ENCODE measurements at places on chromosomes 7 and 10. TPM values are rescaled to one million over a fixed set of nuclear protein-coding genes. Genes with fewer than 3 reads are reported as not detected.

DNA sequence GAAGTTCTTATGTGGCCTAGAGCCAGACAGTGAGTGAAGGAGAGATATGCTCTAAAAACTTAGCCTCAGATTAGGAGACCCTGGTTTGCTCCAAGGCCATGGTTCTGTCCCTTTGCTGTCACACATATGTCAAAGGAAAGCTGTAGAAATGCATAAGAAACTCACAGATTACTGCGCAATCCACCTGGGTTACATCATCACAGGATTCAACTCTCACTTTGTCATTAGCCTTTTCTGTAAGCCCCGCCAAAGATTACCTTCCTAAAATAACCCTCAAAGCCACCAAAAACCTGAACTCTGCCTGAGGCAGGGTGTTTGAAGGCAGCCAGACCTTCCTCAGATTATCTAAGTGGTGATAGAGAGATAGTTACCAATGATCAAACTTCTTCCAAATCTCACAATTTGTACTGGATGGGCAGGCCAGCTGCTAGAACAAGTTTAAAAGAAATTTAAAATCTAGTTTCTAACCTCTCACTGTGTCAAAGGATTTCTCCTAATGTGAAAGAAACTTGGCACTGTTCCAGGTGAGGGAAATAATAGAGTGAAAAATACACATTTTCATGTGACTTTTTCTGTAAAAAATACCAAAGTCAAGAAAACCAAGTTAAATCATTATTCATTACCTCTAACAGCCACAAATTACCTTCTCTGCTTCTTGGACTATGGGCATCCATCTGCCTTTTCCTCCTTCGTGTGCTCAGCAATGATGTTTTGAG, 567.2 kb downstream of the SUGCT start:
- DNase-seq, result no peak

DNA sequence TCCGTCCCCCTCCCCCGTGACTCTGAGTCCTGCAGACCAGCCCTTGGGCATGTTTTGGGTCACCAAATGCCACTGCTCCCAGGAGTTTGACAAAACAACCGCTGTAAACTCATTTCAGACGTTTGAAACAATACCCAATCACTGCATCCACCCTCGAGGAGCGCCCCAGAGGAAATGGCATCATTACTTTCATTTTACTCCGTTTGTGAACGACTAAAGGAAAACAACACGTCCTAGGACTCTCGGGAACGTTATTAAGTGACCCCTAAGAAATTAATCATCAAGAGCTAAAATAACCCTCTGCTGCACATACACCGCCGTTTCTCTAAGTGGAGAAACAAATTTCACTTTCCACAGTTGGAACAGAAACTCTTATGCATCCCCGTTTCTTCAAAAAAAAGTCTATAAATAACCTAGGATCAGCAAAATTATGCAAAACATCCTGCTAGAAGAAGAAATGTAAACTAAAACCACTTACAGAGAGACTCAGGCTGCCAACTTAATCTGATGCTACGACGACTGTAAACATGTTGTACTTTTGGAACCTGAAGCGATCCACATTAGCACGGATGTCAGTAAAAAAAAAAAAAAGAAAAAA, 109.9 kb upstream of the EFCAB10 start:
- DNase-seq, result peak; percentile 35

- DNase-seq, result no peak
Observed at GRCh38 chr10:30467651-30468338, 33.8 kb downstream of the MAP3K8 start.

DNA sequence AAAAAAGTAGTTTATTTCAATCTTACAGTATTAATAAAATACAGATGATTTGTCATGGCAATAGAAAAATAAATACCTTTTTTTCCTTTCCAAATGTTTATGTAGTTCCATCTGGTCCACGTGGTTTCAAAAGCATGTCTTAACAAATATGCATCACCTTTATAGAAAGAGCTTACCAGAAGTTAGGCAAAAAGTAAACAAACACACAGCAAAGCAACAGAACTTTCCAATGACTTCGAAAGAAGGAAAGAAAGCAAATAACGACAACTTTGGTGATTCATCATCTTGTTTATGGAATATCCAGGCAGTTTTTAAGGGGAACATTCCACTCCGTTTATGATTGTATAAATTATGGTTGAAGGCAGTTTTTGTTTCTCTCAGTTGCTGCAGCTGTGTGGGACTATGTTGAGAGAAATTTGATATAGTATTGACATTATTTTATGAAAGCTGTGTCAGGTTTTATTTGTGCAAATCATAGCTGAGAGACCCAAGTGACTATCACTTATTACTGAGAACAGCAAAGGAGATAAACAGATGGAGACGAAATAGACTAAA, 203.1 kb downstream of the CDC14C start:
- peak; percentile 34 for DNase-seq

DNA sequence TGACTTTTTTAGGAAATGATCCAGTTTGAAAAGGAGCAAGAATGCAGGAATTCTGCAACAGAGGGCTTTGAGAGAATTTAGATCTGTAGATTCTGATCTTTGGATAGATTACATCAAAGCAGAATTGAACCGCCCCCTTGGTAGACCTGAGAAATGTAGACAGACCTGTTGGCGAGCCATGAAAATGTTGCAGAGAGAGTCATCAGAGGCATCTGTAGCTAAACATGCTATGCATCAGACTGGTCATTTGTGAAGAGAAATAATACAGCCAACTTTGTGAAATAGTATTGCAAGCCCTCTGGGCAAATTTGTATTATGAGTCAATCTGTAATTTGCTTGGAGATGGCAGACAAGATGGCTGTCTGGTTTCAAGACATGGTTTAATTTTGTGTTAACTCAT, 4.3 kb upstream of the C1GALT1 start:
- DNase-seq, result peak; percentile 89

DNA sequence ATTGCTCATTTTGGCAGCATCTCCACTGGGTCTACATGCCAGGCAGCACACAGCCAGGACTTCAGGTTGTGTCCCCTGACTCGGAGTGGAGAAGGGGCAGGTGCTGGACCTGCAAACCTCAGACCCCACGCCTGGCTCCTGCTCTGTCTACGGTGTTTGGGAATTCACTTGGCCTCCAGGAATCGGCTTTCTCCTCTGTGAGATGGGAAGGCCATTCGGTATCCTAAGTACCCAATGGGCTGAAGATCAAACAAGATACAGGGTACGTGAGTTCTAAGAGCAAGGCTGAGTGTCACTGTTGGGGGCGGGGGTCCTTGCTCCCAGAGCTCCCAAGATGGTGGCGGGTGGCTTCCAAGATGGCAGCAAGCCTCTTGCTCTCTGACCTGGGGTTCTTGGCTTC, 73.2 kb upstream of the EN2 start:
- DNase-seq, result no peak

GRCh38 chr7:1257221-1257620, 24.5 kb downstream of the UNCX start:
- no peak for DNase-seq

Gene MDFIC
- total RNA-seq, result 31.6 TPM

GRCh38 chr10:65313406-65313805, 1612.4 kb upstream of the LRRTM3 start:
- peak; percentile 82 for DNase-seq

GRCh38 chr7:66207540-66207939, 2.4 kb downstream of the TPST1 start:
- DNase-seq, result no peak

DNA sequence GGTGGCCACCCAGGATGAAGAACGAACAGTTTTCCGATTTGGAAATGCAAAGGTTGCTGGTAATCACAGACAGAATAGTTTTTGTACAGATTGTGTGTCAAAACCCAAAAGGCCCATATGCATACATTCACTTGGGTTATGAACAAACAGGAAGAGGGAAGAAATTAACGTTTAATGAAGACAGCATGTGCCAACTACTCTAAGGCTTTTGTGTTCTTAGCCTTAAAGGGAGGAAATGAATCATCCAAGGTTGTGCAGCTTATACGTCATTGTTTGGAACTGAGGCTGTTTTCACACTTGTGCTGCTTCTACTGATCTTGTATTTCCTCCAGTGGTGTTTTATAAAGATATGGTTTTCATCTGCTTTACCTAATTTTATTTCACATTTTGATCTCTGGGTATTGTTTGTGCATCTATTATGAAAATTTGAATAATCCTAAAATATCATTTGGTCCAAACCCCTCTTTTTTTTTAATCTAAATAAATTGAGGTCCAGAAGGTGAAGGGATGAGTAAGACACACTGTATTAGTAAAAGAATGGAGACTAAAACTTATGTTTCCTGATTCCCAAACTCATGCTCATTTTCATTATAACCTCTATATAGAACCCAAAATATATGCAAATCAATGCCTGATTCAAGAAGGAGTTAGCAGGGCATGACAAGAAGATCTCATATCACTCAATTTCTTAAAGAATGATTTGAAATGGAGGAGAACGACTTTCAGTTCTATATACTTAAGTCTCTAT, 373.1 kb downstream of the THSD7A start:
- peak; percentile 67 for DNase-seq

DNA sequence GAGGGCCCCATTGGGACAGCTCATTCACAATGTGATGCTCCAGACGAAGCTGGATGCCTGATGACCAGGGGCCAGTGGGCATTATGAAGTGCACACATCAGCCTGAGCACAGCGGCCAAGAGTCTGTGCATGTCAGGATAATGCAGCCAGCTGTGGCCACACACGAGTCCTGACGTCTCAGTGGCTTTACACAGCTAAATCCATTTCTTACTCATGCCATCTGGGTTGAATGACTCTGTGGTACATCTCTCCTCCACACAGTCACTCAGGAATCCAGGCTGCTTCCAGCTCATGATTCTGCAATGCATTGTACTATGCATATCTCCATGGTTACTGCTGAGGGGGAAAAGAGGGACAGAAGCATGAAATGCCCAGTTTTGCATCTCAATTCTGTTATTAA, 123.6 kb downstream of the PRLHR start:
- no peak for DNase-seq

DNA sequence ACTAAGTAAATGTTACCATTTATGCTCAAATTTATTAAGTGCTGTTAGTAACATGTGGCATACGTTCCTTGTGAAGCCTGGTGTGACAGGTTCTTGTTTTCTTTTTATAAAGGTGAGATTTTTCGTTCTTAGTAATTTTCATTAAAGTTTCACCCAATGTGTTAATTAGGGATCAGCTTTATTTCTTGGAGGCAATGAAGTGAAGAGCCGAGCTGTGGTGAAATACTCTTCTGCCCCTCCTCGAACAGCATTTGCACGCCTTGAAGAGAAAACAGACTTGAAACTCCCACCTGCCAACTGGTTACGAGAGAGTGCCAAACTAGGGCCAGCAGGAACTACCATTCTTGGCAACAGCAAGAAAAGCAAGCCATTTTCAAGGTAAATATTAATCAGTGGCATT, 1.5 kb downstream of the EDRF1 start:
- DNase-seq, result no peak

- no peak for DNase-seq
Observed at GRCh38 chr7:26319636-26320035, 28.0 kb downstream of the SNX10 start.

- no peak for DNase-seq
Observed at GRCh38 chr10:29142516-29143314, 146.2 kb upstream of the LYZL1 start.

DNA sequence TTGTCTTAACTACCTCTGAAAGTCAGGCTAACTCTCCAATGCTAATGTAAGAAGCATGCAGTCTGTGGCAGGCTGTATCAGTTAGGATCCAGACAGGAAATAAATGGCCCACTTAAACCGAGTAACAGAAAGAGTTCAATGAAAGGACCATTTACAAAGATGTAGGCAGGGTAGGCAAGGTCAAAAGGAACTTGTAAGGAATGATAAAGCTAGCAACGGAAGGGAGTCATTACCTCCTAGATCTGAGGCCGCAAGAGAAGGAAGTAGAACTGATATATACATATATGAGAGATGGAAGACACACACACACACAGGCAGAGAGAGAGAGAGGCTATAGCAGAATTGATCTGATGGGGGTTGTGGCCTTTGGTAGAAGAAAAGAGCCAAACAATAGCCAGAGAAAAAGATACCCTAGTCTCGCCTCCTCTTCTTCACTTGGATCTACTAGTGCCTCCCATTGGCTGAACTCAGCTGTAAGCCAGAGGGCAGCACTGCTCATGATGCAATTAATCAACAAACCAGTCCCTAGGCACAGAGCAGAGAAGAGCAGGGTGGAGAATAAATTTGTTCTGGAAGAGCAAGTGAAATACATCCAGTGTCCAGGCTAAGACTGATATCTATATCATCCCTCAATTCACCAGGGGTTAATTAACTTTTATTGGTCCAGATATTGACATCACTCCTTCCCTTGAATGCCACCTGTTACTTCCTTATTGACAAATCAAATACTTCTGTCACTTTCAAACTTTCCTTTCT, 91.2 kb downstream of the LSMEM1 start:
- peak; percentile 8 for DNase-seq

Gene KEL
- total RNA-seq, result not detected

- peak; percentile 93 for DNase-seq
Observed at GRCh38 chr7:155962191-155962967, 150.1 kb upstream of the SHH start.

DNA sequence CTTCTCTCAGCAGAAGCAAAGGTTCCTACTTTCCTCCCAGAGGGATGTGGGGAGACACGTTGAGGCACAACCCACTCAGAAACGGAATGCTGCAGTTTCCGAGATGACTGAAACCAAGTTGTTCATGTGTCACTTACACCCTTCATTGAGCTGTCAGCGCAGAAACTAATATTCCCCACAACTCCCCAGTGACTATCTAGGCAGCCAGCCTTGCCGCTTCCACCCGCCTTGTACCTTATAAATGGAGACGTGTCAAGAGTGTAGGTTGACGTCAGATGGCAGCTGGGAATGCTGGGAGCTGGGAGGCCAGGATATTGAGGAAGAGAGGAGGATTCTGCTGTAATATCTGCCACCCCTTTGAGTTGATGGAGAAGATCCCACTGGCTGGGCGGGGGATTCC, 15.1 kb downstream of the GPR26 start:
- no peak for DNase-seq

GRCh38 chr7:12581897-12582296, 11.4 kb downstream of the SCIN start:
- no peak for DNase-seq

- no peak for DNase-seq
Observed at GRCh38 chr7:121633186-121633585, 237.1 kb upstream of the FAM3C start.

DNA sequence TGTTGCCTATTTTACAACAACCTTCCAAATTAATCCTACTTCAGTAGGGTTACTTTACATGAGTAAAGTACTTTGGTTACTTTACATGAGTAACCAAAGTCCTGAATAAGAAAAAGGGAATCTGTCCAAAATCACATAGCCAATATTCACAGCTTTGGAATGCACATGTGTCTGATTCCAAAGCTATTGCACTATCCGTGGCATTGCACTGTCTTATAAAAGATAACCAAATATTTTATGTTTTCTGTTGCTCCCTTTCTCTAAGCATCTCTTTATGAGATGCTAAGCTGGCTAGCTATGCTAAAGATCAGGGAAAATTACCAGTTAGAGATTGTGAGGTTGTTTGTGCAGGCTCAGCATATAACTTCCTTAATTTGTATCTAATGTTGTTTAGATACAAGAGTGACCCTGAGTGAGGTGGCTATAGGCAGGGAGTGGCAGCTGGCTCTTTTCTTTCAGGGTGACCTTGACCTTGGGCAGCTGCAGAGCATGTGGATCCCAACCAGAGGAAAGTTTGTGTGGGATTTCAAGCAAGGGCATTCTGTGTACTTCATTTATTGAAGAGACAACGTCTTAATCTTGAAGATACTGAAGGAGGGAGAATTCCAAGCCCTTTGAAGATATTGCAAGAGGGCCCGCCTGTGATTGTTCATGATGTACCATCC, 366.1 kb upstream of the ANKRD30A start:
- peak; percentile 100 for DNase-seq

Gene CFAP46
- not detected for total RNA-seq
